ENCODE measurements at places on chromosomes 7 and 10. TPM values are rescaled to one million over a fixed set of nuclear protein-coding genes. Genes with fewer than 3 reads are reported as not detected.

The IFIT1B gene
- polyA plus RNA-seq = not detected

The LDB3 gene
- polyA plus RNA-seq = 1.9 TPM

The RET gene
- 0.56 TPM for polyA plus RNA-seq

The SPDYE3 gene
- polyA plus RNA-seq = 0.05 TPM

The CRHR2 gene
- polyA plus RNA-seq = 1.1 TPM

The GRID1 gene
- 1.6 TPM for polyA plus RNA-seq

The ARHGEF5 gene
- polyA plus RNA-seq = 4.6 TPM

The OPALIN gene
- polyA plus RNA-seq = not detected

The ACTL6B gene
- not detected for polyA plus RNA-seq

The ANXA8 gene
- polyA plus RNA-seq = 0.20 TPM

The TMEM140 gene
- 6.2 TPM for polyA plus RNA-seq

The SUGCT gene
- polyA plus RNA-seq = 0.75 TPM

The ASZ1 gene
- polyA plus RNA-seq = not detected

The NUTM2B gene
- polyA plus RNA-seq = 0.39 TPM

The PDGFA gene
- 40.2 TPM for polyA plus RNA-seq

The IL6 gene
- polyA plus RNA-seq = 921 TPM

The POMZP3 gene
- polyA plus RNA-seq = 17.2 TPM

The DENND2A gene
- polyA plus RNA-seq = 1.2 TPM

The BHLHA15 gene
- not detected for polyA plus RNA-seq

The GNAT3 gene
- 0.06 TPM for polyA plus RNA-seq

The SPOCK2 gene
- polyA plus RNA-seq = 5.2 TPM

The ASB4 gene
- polyA plus RNA-seq = 0.22 TPM

The CYP2W1 gene
- polyA plus RNA-seq = 0.06 TPM

All from adipose tissue (tissue), 3 donors.